ENCODE measurements at places on chromosomes 16 and 17. TPM values are rescaled to one million over a fixed set of nuclear protein-coding genes. Genes with fewer than 3 reads are reported as not detected.

- DNase-seq = no peak
Measured at GRCh38 chr16:8740775-8741355, 56.6 kb downstream of the TMEM186 start.

GRCh38 chr17:77943971-77944370 lies 14.5 kb upstream of the TNRC6C start:
- no peak for DNase-seq

DNA sequence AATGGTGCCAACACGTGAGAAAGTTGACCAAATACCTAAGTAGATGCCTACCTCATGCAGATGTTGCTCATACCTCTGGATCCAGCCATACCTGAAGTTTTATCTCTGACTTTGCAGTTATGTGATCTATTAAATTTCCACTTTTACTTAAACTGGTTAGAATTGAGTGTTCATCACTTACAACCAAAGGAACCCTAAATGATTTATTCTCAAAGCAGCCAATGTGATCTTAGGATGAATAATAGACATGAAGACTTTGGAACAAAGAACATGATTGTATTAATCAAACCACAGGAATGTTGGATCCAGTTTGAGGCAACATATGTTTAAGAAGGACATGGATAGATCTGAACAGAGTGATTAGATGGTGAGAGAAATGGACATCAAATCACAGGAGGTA lies 68.7 kb downstream of the IRX6 start:
- DNase-seq = no peak

The CCL7 gene
- 0.31 TPM for total RNA-seq

Data from HFFc6 (cell line).